Astrocyte (in vitro differentiated cells and primary cell): ENCODE measurements at places on chromosomes 11 and 22. TPM values are rescaled to one million over a fixed set of nuclear protein-coding genes. Genes with fewer than 3 reads are reported as not detected.
A peak's percentile ranks its signal among the peaks of the same experiment; 100 is the strongest.

- H3K27me3 ChIP-seq: peaks cover 39% of the 10 kb centered on the region
- no peak overlapping the region for H3K27ac ChIP-seq
- H3K4me1 ChIP-seq: no peaks in the 10 kb centered on the region
- no peak overlapping the region for H3K4me3 ChIP-seq
- no peaks in the 10 kb centered on the region for H3K36me3 ChIP-seq
These were observed 12.5 kb upstream of the TCF20 start for GRCh38 chr22:42282943-42283277.

GRCh38 chr11:124085997-124086846 lies 29.0 kb upstream of the VWA5A start:
- H3K27ac ChIP-seq: no peak overlapping the region
- H3K27me3 ChIP-seq: peaks cover 2% of the 10 kb centered on the region
- DNase-seq: peak; percentile 23
- no peak overlapping the region for H3K4me3 ChIP-seq
- H3K4me1 ChIP-seq: no peaks in the 10 kb centered on the region

The SAC3D1 gene
- total RNA-seq: 13.8 and 14.6 TPM in 2 replicates

The MS4A12 gene
- 0.31 TPM in 1 of 2 replicates, not detected in the other for total RNA-seq

The LGALS12 gene
- not detected in 2 replicates for total RNA-seq
